ENCODE measurements at places on chromosomes 4 and X.

DNA sequence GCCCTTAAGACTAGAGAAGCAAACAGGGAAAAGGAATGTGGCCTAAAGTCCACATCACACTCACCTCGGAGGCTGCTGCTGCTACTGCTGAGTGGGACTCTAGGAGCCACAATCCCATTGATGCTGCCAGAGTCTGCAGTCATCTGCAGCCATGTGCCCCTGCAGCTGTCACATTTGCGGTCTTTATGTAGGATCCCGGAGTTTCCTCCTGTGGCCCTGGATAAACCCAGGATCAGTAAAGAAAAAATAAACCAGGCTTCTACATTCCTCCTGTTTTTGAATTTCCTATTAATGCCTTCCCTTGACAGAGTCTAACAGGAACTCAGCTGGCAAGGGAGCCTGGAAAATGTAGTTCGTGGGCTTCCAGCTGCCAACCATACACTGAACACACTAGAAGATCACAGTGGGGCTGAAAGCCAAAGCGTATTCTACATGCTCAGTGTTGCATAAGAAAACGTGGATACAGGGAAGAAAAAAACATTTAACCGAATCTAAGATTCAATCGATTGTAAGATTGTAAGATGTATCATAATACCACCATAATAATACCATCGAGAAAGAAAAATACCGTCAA is 10.3 kb upstream of the PHEX start:
- no peak for DNase-seq

DNA sequence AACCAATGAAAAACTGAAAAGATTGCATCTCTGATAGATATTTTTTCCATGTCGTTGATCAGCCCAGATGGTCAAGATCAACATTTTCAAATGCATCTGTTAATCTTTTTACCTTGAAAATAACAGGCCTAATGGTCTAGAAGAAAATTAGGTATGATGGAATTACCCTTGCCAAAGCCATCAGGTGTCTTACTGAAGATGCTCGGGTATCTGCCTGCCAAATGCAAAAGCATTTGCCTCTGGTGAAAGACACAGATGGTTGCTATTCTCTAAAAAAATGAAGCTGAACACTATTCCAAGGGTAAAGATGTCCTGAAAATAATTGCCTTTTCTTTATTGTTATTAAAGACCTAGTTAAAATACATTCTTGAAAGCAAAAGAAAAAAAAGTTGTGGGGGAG is 126.0 kb downstream of the FNIP2 start:
- DNase-seq, result no peak

GRCh38 chr4:72186714-72187113 is 154.9 kb downstream of the NPFFR2 start:
- DNase-seq, result no peak

DNA sequence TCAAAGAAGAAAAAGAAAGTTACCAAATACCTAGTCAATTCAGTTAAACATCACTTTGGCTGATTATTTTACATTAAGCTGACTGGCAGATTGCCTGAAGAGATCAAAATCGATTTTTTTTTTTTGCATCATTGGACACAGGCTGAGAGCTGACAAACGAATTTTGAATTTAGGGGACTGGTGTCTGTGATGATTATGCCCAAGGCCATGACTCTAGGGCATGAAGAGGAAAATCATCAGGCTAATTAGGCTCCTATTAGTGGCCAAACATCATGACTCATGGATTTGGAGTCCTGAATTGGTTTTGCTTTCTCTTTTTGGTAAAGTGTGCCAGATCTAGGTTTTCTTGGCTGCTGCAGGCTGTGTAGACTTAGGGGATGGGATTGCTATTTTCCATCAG is 829.3 kb upstream of the LCORL start:
- no peak for DNase-seq

DNA sequence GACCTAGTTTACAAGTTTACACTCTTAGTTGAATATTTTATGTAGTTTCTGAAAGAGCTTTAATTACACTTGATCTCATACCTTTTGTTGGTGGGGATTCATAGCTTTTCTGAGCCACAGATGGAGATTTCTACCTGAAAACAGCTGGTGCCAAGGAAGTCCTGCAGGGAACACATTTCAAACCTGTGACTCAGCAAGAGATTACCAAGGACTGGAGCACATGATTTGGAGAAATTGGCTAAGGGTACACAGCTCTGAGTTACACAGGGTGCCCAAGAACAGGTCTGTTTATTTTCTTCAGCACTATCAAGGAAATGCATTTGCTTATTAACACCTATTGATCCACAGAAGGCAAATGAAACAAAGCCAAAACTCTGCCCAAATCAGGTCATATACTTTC is 691.5 kb downstream of the KCTD8 start:
- no peak for DNase-seq

- no peak for DNase-seq
Measured at GRCh38 chr4:124579896-124580295, 132.6 kb downstream of the ANKRD50 start.

GRCh38 chr4:155948541-155948940 is 5.1 kb downstream of the CTSO start:
- no peak for DNase-seq

DNA sequence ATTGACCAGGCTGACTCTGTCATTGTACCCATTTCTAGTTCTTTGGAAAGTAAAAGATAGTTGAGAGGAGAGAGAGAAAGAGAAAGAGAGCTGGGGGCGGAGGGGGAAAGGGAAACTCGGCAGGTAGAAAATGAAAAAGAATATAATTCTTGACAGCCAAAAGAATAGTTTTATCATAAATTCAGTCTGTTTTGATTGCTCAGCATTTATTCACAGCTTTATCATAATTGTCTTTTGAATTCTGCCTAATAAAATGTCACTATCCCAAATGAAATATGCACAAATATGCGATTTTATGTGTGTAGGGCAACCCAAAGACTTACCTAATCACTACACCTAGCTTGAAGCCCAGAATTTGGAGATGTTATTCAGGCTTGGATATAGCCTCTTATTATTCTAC is 1024.0 kb upstream of the PABPC4L start:
- no peak for DNase-seq

DNA sequence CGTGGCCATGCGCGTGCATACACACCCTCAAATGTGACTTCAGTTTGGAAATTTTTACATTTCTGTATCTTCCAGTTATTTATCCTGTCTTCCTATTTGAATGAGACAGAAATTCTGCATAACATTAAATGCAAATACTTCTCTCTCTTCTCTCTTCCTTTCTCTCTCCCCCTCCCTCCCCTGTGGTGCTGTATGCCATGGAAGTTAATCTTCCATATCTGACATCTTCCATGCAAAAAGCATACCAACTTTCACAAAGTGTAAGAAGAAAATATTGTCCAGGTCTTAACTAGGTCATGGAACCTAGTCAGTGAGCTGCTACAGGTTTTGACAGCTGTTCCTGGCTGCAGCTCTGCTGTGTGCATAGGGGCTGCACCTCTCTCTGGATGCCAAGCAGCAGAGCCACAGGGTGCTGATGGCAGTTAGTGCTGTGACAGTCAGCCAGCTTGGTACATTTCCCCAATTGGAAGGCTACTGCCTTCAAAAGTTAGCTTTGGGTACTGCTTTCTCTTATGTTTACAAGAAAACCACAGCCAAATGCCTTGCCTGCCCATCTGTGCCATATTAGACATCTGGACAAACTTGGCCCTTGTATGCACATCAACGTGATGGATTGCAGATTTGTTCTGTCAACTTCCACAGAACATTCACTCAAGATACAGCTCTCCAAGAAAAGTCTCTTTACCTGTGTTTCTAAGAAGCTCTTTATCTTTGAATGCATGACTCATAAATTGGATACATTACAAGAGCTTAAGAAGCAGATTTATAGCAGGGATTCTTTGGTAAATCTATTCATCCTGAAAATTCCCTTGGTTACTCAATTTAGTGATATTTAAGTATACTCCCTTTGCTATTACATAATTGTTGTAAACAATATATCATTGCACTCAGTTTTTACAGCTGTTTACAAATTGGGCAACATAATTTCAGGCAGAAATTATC is 623.8 kb downstream of the EPHA5 start:
- DNase-seq, result no peak

DNA sequence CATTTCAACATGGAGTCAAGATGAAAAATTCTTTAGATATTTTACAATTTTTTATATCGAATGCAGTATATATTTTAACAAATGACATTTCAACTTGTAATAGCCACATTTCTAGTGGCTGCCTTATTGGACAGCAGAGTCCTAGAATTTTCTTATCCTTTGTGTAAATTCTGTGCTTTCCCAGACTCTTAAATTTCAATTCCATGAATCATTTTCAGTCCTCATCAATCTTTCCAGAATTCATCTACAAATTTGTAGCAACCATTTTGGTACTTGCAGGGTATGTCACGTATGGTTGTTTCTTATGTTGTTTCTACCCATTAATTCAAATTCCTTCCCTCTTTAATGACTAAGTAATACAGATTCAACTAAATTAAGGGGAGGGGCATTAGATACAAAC is 2.7 kb downstream of the PAICS start:
- DNase-seq, result no peak

- DNase-seq, result no peak
Measured at GRCh38 chr4:101020956-101021355, 326.4 kb downstream of the PPP3CA start.

DNA sequence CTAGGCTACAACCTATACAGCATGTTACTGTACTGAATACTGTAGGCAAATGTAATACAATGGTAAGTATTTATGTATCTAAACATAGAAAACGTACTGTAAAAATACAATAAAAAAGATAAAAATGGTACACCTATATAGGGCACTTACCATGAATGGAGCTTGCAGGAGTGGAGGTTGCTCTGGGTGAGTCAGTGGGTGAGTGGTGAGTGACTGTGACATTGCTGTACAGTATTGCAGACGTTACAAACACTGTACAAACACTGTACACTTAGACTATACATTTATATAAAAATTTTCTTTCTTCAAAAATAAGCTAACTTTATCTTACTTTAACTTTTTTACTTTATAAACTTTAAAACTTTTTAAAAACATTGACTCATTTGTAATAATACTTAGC is 190.3 kb upstream of the NR3C2 start:
- DNase-seq, result no peak

- no peak for DNase-seq
Measured at GRCh38 chr4:48008021-48008596, 8.4 kb downstream of the CNGA1 start.

GRCh38 chrX:104113222-104113965 is 1.1 kb downstream of the ZCCHC18 start:
- peak; percentile 63 for DNase-seq

All from activated CD4-positive, alpha-beta T cell treated with anti-CD3 and anti-CD28 coated beads for 48 hours (primary cell).